ENCODE measurements at places on chromosomes 6 and 20. TPM values are rescaled to one million over a fixed set of nuclear protein-coding genes. Genes with fewer than 3 reads are reported as not detected.

Gene MYO6
- total RNA-seq, result 0.47 TPM

Gene GNAS-AS1
- 1.4 TPM for total RNA-seq

Gene GMNN
- total RNA-seq, result 58.1 TPM

Gene EEF1A2
- 1.6 TPM for total RNA-seq

Gene RSPO3
- total RNA-seq, result not detected

Gene DPPA5
- total RNA-seq, result not detected

Gene WFDC12
- total RNA-seq, result not detected

Gene APOBEC2
- total RNA-seq, result not detected

Gene TSPO2
- not detected for total RNA-seq

Gene MAS1
- not detected for total RNA-seq

Gene PRKN
- total RNA-seq, result not detected
